Stimulated activated CD4-positive, alpha-beta T cell treated with anti-CD3 and anti-CD28 coated beads, Interleukin-2, amount 100 ng/mL, for 24 hours (primary cell): ENCODE measurements at places on chromosomes 3 and 15.

DNA sequence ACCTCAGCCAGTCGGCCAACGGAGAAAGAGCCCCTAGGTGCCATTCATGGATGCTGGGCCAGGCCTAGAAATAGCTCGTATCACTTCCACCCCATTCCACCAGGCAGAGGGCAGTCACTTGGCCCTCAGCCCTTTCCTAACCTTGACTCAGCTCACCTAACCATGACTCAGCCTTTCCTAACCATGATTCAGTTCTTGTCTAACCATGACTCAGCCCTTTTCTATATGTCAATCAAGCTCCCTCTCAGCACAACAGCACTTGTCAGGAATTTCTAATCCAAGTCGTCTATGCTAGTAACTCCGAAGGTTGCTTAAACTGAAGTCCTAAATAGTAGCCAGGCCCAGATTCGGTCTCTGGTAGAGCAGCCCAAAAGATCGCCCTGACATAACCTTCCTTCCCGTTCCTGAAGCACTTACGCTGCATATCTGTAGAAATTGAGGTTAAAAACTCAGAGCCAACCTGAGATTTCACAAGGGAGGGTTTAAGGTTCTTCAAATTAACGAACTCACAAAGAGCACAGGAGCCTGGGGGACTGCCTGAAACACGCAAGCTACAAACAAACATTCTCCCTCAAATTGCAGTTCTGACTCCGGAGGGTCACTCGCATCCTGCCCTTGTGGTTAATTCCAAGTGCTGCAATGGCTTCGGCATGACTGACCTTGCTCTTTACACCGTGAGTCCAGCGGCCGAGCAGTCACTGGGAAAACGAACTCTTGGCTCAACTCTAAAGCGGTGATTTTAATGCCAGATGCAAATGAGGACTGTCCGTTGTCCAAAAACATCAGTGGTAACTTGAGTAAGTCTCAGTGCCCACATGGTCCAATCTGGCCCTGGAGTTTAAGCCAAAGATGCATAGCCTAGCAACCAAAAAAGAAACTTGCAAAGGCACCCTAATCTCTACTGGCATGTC is 99.9 kb downstream of the ADAMTS17 start:
- no peak for DNase-seq

- peak; percentile 47 for DNase-seq
Measured at GRCh38 chr15:50907601-50908208, 778 bp upstream of the AP4E1 start.

- no peak for DNase-seq
Measured at GRCh38 chr3:159882790-159883779, 105.5 kb upstream of the IL12A start.

GRCh38 chr3:195137638-195138588 is 133.0 kb downstream of the XXYLT1 start:
- DNase-seq: no peak

DNA sequence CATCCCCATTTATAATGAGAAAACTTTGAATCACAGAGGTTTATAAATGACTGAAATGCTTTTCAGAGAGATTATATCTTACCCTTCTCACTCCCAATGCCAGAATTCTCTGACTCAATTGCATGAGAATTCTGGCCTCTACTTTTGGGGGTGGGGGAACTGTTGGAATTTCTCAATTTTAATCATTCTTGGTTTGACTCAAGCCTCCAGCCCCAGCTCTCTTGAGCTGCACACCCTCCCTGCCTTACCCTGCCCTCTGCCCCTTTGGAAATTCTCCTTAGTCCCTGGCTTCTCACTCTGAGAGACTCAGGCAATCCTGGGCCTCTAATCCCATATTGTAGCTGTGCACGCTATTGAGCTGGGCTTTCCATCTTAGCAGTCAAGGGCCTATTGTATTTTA is 44.2 kb downstream of the ZNF589 start:
- DNase-seq: no peak

GRCh38 chr15:97174886-97175540 is 785.5 kb upstream of the ARRDC4 start:
- no peak for DNase-seq

- no peak for DNase-seq
Measured at GRCh38 chr15:63301088-63301487, 23.7 kb downstream of the APH1B start.

- peak; percentile 41 for DNase-seq
Measured at GRCh38 chr15:32651229-32651837, 9.8 kb downstream of the SCG5 start.

GRCh38 chr15:87881026-87881425 is 375.5 kb downstream of the NTRK3 start:
- no peak for DNase-seq

- DNase-seq: no peak
Measured at GRCh38 chr3:15326673-15327072, 5.7 kb downstream of the SH3BP5 start.

DNA sequence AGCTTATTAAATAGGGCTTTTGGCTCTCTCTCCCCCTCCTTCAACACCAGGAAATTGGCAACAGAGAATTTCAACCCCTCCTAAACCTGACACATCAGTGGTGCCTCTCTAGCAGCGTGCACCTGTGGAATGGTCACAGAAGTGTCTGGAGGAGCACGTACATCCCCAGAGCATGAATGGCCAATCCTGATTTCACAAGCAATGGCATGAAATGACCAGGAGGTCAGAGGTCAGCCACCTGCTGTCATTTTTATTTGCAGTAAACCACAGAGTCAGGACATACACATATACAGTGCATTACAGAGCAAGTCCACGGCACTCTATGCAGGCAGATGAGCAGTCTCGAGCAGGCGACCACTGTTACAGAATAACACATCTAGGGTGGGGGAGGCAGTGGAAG is 25.1 kb upstream of the ETV5 start:
- no peak for DNase-seq

GRCh38 chr3:112486811-112487505 is 12.3 kb downstream of the BTLA start:
- no peak for DNase-seq

- DNase-seq: no peak
Measured at GRCh38 chr3:23587513-23587912, 218.2 kb upstream of the UBE2E1 start.

GRCh38 chr15:76447728-76448441 is 111.3 kb downstream of the ISL2 start:
- DNase-seq: no peak

- no peak for DNase-seq
Measured at GRCh38 chr15:81885135-81885534, 160.7 kb downstream of the MEX3B start.

- no peak for DNase-seq
Measured at GRCh38 chr3:182919866-182920357, 60.4 kb downstream of the DCUN1D1 start.

GRCh38 chr3:126528419-126528799 is 4.5 kb downstream of the CHST13 start:
- DNase-seq: no peak

DNA sequence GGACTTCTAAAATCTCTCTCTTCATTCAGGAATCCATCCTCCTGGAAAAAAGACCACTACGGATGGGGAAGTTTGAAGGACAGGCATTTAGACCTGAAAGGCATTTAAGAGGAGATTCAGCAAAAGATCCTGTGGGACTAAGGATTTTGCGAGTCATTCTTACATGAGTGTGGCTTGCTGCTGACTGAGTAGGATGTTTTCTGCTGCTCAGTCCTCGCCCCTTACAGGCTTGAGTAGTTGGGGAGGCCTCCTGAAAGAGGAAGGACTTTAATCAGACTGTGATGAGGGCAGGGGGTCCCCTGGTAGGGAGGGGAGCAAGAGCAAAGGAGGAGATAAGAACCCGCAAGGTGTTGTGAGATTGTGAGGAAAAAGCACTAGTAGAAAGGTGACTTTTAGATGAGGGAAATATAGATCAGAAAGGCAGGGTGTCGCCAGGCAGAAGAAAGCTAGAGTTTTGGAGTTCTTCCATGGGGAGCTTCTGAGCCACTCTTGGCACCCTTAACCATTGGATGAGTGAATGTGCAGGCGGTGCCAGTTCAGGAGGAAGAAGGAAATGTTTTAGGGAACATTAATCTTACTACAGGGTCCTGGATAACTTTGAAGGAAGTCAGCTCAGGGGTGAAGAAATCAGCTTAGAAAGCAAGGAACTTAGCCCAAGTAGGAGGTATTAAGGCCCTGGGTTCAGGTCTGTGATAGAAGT is 171.1 kb downstream of the RORA start:
- no peak for DNase-seq

GRCh38 chr3:141663993-141664392 is 74.1 kb upstream of the RNF7 start:
- DNase-seq: no peak
